ENCODE measurements at places on chromosomes 1 and 21.

DNA sequence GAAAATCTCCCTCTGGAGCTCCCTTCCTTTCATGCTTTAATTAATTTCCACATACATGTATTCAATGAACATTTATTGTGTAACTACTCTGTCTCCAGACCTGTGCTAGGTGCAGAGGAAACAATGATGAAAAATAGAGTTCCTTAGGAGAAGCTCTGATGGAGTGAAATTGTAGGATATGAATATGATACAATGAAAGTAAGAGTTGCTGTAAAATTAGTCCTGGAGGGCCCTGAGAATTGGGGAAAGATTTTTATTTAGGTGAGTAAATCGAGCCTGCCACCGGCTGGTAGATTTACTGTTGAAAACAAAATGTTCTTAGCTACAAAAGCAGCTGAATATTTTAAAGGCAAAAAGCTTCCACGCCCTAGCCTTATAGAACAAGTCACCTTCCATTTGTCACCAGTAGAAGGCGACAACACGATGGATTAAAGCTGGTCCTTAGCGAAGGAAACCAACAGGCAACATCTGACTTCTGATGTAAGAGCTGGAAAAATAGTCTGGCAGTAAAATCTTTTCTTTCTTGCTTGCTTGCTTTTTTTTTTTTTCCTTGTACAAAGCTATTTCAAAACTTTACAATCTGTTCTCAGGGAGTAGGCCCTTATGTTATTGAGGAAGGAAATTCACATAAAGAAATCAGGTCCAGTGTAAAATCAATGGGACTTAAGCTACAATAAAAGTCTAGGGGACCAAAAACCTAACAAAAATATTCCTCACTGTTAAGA is 82.0 kb upstream of the ROR1 start:
- DNase-seq: peak; percentile 40

DNA sequence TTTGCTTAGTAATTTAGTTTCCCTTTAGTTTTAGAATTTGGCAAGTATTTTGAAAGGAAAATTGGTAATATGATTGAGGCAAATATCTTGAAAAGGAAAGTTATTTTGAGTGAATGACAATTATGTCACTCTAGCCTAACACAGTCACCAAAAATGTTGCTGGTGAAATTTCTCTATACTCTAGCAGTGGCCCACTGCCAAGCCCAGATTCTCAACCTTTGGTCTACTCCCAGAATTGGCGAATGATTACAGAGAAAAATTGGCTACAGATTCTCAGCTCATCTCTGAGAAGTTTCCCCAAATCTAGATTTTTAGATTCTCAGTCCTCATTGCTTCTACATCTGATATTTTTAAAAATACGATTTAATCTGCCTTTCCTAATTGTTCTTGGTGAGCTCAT is 84.9 kb downstream of the PIGK start:
- no peak for DNase-seq

- no peak for DNase-seq
Observed at GRCh38 chr1:115796897-115797296, 28.4 kb upstream of the CASQ2 start.

- peak; percentile 84 for DNase-seq
Observed at GRCh38 chr1:159015440-159015909, 5.8 kb downstream of the IFI16 start.

- no peak for DNase-seq
Observed at GRCh38 chr21:32494934-32495709, 82.6 kb downstream of the EVA1C start.

GRCh38 chr1:4146614-4147013 is 246.5 kb upstream of the C1orf174 start:
- no peak for DNase-seq

DNA sequence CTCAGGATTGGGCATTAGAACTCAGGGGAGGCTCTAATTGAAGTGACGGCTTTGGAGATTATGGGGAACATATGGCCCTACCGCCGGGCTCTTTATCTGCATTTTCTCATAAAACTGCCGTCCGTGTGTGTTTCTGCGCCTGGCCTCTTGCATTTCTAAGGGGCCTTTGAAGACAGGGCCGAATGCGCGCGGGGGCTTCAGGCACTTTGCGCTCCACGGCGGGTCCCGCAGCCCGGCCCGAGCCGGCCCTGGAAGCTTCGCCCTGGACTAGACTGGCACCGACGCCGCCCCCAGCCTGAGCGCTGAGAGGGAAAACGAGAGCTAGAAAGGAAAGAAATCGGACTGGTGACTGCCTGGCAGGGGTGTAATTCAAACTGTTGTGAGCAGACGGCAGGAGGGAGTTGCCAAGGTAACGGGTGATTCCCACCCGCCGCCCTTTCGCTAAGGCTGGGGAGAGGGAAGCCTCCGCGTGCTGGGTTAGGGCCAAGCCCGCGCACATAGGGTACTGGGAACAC is 120.7 kb downstream of the LMX1A start:
- no peak for DNase-seq

- no peak for DNase-seq
Observed at GRCh38 chr1:110321846-110322245, 17.3 kb upstream of the RBM15 start.

GRCh38 chr1:230858236-230858820 is 10.0 kb downstream of the C1orf198 start:
- no peak for DNase-seq

- peak; percentile 84 for DNase-seq
Observed at GRCh38 chr1:198669023-198669698, 30.3 kb downstream of the PTPRC start.

DNA sequence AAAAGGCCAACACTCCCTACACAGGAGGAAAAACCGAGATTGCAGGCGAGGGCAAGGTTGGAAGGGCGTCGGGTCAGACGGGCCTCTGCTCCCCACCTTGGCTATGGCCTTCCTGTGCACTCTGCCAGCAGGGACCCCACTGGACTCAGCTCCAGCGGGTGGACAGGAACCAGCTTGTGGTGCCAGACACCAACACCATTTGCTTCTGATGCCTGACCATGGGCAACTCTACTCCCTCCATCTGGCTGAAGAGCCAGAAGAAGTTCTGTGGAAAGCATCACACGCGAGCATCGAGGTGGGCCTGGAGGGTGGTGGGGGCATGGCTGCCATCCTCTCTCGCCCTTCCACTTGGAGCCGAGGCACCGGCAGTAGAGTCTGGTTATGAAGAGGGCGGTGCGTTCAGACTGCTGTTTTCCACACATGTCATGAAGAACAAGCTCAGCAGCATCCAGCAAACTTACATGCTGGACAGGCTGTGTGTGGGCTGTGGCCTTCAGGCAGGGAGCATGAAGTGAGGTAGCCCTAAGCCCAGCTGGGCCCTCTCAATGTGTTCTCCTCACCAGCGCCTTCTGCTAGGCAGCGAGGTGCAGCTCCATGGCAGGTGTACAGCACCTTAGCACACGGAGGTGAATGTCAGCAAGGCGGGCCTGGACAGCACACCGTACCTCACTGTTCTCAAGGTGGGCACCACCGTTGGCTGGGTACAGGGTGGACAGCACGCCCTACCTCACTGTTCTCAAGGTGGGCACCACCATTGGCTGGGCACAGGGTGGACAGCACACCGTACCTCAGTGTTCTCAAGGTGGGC is 15.6 kb upstream of the ZNF669 start:
- no peak for DNase-seq

GRCh38 chr1:4787551-4787950 is 133.1 kb downstream of the AJAP1 start:
- no peak for DNase-seq

DNA sequence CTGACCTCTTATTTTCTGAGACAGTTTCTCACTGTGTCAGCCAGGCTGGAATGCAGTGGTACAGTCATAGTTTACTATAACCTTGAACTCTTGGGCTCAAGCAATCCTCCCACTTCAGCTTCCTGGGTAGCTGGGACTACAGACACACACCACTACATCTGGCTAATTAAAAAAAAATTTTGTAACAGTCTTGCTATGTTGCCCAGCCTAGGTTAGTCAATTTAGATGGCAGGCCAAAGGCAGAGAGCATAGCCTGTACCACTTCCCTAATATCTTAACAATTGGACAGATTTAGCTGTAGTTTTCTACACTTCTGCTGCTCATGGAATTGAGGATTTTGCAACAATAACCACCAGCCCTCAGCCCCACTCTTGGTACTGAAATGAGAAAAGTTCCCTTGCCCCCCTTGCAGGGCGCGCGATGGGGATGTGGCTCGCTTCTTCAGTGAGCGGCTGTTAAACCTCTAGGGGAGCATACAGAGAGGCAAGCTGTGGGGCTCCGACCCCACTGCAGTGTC is 34.9 kb upstream of the PTGFRN start:
- no peak for DNase-seq

DNA sequence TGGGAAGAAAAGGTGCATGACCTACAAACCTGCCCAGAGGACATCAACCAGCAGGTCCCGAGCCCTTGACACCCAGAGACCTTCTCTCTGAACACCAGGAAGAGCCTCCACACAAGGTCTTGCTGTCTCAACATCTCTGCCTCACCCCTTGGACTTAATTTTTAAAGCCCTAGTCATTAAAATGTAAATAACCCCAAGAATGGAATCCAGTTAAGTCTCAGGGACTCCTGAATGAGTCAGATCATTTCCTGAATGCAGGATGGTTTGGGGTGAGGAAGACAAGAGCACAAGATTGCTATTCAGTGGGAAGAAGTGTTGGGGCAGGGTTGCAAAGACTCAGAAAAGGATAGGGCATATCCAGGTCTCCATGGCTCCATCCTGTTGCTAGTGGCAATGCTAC is 17.8 kb upstream of the GRIK3 start:
- DNase-seq: no peak

- no peak for DNase-seq
Observed at GRCh38 chr1:67582625-67583461, 102.2 kb upstream of the GADD45A start.

- no peak for DNase-seq
Observed at GRCh38 chr1:27832762-27833161, 2.2 kb downstream of the PPP1R8 start.

- DNase-seq: no peak
Observed at GRCh38 chr1:237115035-237115434, 73.1 kb downstream of the RYR2 start.

DNA sequence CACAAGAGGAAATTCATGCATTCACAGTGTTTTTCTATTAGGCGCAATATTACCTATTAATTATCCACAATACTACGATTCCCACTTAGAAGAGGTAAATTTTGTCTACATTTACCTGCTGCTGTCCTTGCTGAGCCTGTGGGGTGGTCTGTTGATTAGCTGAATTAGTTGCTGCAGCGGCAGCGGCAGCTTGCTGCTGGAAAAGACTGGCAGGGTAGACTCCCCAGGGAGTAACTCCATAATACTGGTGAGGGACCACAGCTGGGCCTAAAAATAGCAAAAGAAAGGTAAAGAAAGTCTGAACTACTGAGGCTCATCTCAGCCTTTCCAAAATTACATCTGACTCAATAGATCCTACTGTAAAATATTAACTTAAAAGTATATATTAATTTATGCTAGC is 66.0 kb upstream of the SDC3 start:
- DNase-seq: no peak

DNA sequence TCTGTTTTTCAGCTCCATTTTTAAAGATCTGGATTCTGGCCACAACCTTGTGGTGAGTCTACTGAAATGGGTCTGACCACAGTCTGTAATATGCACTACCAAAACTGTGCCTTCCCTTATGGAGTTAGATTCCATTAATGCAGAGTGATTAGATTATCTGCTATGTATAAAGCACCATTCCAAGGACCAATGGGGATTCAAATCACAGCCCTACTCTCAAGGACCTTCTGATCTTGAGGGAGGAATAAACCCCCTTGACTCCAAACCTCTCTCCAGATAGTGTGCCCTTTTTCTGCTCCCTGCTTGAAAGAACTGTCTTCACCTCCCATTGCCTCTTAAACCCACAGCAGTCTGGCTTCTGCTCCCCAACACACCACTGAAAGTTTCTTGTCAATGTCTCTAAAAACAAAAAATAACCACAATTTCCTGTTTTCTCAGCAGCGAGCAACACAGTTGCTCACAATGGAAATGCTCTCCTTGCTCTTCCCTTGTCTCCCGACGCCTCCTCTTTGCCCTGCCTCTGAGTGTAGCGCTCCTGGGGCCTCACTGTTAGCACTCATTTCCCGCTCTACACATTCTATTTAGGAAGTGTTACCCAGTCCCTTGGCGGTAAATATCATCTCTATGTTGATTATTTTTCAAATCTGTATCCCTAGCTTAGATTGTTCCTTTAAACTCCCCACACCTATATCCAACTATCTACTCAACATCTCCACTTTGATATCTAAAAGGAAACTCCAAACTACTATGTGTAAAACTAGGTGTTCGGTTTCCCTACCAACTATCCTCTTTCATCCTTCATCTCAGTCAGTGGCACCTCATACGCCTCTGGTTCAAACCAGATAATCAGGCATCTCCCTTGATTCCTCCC is 13.6 kb downstream of the PCNX2 start:
- DNase-seq: peak; percentile 41

GRCh38 chr1:243244432-243244841 is 10.6 kb downstream of the CEP170 start:
- DNase-seq: no peak

DNA sequence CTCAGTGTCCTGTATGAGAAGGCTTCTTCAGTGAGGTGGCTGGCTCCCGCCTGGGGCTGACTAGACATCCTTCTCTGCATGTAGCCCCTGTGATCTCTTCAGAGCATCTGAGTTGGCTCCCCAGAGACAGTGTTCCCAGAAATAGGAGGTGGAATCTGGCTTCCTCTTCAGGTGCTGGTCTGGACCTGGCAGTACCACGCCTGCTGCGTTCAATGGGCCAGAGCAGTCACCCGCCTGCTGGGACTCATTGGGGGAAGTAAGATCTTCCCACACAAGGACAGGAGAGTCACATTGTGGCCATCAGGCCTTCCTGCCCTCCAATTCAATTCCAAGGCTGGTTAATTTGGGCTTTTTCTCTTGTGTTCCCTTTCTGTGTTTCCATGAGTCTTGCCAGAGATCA is 51.0 kb downstream of the ADARB1 start:
- DNase-seq: no peak

GRCh38 chr1:163163881-163164582 is 38.7 kb downstream of the RGS5 start:
- DNase-seq: no peak

- no peak for DNase-seq
Observed at GRCh38 chr1:121443001-121443540, 258.3 kb downstream of the SRGAP2C start.

DNA sequence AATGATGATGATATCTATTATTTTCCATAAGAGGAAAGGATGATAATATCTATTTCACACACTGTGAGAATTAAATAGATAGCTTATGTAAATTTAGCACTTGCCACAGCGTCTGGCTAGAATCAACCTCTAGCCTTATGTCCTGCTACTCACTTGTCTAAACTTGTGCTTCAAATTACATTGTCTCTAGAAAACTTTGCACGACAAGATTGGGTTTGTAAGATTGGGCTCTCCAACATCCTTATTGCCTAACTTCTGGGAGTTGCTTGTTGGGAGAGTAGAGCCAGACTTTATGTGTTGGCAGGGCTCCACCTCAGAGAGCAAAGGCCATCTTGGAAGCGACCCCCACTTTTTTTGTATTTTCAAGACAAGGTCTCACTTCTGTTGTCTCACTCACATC is 50.0 kb upstream of the POGK start:
- DNase-seq: no peak
